Psoas muscle (tissue), 8 donors: ENCODE measurements at places on chromosomes 13 and 19. TPM values are rescaled to one million over a fixed set of nuclear protein-coding genes. Genes with fewer than 3 reads are reported as not detected.
A peak's percentile ranks its signal among the peaks of the same experiment; 100 is the strongest.

GRCh38 chr13:101343128-101343787 lies 73.0 kb downstream of the NALCN start:
- no peak for DNase-seq

DNA sequence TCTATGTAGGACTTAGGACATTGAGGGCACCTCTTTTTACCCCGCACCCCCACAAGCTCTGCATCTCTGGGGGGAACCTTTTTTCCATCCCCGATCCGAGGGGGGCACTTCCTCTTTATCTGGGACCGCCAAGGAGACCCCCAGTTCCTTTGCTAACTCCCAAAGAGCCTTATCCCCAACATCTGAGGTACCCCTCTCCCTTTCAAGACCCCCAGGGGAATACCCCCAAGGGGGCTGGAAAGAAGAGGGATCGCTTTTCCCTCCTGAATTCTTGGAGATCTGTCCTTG lies 1.1 kb downstream of the TNFSF9 start:
- DNase-seq, result no peak

DNA sequence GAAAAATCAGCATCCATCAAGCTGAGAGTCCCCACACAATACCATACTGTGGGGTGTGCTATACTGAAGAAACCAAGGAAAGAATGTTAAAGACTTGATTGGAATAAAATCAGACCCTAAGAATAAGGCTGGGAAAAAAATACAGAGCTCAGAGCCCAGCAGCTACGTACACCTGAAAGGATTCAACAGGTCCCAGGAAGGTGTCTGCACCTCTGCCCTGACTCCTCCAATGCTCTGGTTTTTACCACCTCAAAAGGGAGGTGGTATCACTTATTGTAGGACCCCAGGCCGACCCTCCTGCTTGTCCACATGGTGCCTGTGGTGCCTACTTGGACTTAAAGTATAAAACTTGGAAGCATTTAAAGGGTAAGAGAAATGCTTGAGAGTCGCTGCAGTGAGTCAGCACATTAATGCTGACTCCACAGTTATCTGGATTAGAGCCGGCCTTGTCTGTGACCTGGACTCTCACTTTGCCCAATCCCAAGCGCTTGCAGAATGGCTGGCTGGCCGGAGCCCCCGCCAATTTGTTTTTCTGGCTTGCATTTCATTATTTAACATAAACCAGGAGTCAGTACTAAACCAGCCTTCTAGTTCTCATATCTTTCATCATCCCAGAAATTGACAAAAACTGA lies 110.1 kb downstream of the FGF14 start:
- no peak for DNase-seq

GRCh38 chr19:8466018-8466417 lies 21.2 kb downstream of the HNRNPM start:
- no peak for DNase-seq

- DNase-seq, result peak; percentile 39
Measured at GRCh38 chr19:46840498-46840942, 10.1 kb downstream of the AP2S1 start.

DNA sequence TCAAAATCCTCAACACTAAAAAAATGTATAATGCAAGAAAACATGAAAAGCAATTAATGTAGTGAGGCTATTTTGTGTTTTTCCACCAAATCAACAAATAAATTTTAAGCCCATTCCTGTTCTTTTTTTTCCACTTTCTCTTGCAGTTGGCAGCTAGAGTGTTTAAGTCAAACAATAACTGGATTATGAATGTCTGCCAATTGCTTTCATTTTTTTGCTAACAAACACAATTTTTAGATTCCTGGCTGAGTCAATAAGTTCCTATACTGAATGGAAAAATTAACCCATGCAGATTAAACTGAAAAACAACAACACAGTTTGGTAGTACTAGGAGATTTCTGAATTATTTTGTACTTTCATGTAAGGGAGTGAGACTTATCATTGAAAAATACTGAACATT lies 232.4 kb downstream of the SLITRK5 start:
- no peak for DNase-seq

The WDR87 gene
- not detected for total RNA-seq
